ENCODE measurements at places on chromosomes 1 and 21.

DNA sequence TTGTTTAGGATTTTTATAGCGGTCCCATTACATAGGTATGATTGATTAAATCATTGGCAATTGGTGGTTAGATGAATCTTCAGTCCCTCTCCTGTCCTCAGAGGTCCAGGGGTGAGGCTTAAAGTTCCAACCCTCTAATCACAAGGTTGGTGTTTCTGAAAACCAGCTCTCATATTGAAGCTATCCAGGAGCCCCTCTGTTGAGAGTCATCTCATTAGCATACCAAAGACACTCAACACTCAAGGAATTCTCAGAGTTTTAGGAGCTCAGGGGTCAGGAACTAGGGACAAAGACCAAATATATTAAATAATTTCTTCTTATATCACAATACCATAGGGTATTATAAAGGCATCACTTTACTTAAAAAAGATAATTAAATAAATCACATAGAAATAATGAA lies 23.3 kb downstream of the FCRL2 start:
- DNase-seq: no peak

DNA sequence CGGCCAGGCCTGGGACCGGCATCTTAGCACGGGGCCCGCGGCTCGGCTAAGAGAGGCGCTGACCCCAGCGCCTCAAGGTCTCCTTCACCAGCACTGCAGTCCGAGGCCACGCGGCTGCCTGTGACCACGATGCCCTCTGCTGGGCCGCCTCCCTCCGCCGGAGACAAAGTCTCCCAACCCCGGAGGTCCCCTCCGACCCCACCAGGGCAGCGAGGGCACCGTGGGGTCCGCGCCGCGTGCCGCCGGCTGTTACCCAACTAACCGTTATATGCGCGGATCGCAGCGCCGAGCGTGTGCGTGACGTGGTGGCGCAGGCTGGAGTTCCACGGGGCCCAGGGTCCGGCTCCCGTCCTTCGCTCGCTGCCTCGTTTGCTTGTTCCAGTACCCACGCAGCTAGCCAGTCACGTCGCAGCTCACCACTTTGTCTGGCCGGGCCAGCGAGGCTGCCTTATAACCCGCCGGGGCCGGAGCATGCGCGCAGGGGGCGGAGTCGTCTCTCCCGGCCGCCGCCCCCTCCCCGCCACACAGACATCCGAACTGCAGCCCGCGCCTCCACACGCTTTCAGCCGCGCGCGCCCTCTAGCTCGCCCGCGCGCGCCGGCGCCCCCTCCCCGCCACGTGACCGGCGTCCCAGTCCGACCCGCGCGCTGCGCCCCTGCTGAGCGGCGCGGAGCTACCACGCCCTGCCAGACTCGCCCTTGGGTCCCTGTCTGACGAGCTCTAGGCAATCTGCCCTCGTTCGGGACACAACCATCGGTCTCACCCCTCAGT lies at the start of gene SLC16A1:
Gene SLC16A1 (minus strand): TSS at position 424 of the 771 bp plus-strand sequence. CDS start 26,888 bp downstream, outside the sequence.
- DNase-seq: peak; percentile 87

DNA sequence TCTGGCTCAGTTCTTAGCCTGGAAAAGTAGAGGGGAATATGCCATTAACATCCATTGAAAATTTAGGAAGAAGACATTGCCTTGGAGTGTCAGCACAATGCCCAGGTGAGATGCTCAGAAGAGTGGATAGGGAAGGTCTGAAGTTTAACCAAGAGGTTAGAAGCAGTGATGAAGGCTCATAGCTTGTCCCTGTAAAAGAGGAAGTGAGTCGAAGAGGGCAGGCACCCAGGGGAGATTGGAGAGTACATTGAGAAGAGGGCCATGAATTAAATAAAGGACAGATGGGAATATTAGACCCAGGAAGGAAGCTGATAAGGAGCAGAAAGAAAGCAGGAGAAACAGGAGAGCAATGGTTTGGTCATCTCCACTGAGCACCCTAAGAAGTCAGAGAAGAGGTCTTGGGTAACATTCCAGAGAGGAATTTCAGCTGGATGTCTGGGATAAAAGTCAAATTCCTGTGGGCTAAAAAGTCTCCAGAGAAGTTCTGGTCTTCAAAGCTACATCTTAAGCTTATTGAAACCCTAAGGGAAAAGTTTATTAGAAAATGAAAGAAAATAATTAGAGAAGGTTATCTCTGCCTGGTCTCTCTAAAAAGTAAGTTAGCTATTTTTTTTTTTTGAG lies 17.3 kb downstream of the C8B start:
- DNase-seq: no peak

DNA sequence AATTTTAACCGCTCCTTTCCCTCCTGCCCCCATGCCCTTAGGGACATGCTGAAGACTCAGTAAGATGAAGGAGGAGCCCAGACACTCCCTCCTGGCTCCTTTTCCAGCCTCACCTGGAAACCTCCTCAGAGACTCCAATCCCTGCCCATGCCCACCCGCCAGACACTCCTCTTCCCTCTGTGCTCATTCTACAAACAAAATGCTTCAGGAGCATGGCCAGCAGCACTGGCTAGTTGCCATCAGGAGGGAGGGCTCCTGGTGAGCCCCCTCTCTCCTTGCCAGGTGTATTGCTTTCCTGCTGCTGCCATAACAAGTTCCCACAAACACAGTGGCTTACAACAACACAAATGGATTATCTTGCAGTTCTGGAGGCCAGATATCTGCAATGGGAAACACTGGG lies 126.1 kb downstream of the PSMG1 start:
- no peak for DNase-seq

- DNase-seq: no peak
Observed at GRCh38 chr1:44584167-44584566, 90.1 kb downstream of the TMEM53 start.

DNA sequence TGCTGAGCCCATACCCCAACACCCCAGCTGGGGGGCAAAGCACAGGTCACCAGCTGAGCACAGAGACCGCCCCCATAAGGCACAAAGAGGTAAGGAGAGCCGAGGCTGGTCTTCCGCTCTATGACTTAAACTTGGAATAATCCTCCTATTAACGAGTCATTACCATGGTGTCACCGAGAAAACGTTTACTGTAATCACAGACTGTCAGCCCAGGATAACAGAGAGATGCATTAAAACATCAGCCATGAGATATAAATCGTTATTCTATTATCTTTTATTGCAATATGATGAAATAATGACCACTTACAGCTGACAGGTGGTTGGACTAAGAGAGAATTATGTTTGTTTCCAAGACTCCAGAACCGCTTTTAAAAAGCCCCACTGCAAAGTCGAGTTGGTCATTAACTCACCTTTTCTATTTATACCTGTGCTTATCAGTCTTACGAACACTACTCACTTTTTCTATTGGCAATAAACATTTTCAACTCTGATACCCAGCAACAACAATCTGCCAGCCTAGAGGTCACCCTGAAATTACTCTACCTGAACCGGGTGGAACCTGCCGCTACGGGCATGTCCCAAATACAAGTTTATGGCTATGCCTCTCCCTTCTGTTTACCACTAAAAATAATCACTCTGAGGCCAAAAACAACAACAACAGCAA lies 21.5 kb downstream of the NPHP4 start:
- no peak for DNase-seq

GRCh38 chr1:219927298-219927955 lies 930 bp downstream of the SLC30A10 start:
- no peak for DNase-seq

- DNase-seq: no peak
Observed at GRCh38 chr1:229696385-229696784, 70.3 kb downstream of the URB2 start.

DNA sequence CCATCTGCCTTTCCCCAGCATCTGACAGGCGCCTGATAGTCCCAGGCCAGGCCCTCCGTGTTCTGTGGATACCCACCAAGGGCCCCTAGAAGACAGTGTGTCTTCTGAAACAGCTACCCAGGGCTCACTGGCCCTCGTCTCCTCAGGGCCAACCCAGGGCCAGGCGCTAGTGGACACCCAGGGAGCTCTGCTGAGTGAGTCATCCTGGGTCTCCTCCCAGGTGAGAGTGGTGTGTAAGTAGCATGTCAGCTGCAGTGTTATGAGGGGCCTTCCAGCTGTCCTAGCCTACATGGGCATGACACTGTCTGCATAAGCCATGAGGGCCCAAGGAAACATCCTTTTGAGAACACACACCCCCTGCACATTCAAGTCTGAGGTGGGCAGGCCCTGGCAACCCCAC lies 36.7 kb downstream of the CHD5 start:
- DNase-seq: no peak

DNA sequence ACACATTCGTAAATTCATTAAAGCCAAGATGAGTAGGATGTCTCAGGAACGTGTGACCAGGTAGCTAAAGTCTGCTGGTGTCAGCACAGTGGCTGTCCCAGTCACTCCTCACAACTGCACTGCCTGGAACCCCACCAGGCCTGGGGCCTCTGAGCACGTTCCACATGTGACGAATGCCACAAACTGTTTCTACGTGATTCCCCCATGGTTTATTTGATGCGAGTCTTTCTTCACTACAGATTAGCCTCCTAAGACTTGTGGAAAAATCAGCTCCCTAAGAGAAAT lies 33.2 kb downstream of the PRDM15 start:
- no peak for DNase-seq

- peak; percentile 48 for DNase-seq
Observed at GRCh38 chr1:109793486-109794318, 30.0 kb upstream of the EPS8L3 start.

DNA sequence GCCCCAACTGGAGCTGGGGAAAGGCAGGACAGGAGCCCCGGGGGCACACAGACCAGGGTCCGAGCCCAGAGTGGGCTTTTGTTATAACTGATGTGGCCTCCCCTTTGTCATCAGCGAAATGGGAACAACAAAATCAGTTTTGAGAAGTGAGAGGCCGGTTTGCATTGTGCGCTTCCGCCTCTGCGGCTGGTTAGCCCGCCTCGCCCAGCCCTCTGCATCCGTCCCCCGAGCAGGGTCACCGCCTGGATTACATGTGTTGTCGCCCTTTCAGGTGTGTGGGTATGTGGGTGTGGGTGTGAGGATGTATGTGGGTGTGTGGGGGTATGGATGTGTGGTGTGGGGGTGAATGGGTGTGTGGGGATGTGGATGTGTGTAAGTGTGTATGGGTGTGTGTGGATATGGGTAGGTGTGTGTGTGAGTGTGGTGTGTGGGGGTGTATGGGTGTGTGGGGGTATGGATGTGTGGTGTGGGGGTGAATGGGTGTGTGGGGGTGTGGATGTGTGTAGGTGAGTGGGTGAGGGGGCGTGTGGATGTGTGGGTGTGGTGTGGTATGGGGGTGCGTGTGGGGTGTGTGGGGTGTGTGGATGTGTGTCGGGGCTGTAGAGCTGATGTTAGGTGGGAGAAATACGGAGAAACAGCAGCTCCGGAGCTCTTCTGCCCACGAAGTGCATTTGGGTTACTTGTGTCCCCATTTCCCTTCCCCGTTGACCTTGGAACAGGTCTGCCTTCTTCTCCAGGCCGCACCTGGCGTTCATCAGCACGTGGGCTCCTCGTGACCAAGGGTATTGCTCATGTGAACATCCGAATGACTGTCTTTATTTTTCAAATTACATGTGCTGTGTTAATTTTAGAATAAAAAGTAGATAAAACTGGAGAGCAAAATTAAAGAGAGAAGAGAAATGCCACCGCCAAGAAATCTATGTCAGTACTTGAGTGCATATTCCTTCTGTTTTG lies 67.6 kb downstream of the FHAD1 start:
- no peak for DNase-seq

- DNase-seq: no peak
Observed at GRCh38 chr1:245334235-245334634, 179.4 kb downstream of the KIF26B start.

DNA sequence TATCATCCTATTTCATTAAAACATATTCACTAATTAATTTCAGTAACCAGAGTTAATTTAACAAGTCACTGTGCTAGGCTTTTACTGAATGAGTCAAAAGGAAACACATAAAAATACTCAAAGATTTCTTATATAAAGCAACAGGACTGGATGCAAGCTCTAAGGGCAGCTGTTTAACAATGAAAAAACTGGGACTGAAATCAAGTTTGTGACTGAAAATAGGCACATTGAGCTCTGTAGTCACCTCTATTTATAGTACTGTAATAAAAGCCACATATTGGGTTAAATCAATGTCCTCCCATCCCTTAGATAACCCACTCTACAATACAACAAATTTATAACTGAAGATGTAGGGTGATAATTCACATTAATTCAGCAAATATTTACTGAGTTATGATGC lies 52.4 kb downstream of the SMYD3 start:
- no peak for DNase-seq

DNA sequence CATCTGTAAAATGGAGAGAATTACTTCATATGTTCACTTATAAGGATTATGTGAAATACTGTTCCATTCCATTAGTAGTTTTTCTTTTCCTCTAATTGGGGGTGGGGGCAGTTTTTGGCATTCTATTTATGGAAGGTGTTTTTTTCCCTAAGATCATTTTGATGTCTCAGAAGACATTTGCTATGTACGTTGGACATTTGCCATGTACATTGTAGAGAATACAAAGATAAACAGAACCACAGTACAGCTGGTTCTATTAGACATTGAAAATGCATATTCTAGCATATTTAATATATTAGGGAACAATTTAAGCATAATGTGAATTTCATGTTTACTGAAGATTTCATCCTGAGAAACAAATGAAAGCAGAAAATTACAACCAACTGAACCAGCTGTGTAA lies 98.5 kb downstream of the PTBP2 start:
- DNase-seq: no peak

- DNase-seq: no peak
Observed at GRCh38 chr1:167454304-167454893, 63.9 kb downstream of the CD247 start.

DNA sequence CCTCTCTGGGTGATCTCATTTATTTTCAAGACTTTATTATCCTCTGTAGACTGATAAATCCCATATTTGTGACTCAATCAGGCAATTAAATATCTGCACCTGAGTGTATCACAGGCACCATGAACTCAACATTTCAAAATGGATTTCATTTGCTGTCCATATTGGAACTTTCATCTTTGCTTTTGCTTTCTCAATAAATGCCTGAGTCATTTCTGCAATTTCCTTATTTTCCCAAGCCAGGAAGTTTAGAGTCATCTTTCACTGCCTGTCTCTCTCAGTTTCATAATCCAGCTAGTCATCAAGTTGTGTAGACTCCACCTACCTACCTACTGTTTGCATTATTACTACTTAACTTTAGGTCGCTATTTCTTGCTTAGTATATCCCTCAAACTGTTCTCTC lies 540.9 kb downstream of the LMO4 start:
- DNase-seq: no peak

- no peak for DNase-seq
Observed at GRCh38 chr1:160492617-160493016, 30.4 kb downstream of the SLAMF6 start.

DNA sequence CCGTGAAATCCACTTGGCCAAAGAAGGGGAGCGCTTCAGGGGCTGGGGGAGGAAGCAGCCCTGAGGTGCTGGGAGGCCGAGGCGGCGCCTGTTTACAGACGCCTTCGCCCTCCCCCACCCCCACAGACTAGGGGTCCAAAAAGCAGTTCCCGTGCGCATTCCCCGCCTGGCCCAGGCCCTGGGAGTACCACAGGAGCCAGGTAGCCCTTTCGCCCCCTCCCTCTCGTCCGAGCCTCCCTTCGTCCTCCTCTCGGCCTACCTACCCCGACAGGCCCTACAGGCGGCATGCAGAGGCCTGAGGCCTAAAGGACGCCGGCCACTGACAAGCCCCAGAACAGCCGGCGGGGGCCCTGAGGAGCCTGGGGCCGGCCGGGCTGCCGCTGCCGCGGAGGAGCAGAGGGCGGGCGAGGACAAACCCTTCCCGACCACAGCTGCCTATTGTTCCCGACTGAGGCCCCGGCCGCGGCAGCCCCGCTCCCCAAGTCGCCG lies 522 bp downstream of the RC3H1 start:
- peak; percentile 13 for DNase-seq
